Mesothelial cell of epicardium (in vitro differentiated cells): ENCODE measurements at places on chromosomes 3 and 15.

DNA sequence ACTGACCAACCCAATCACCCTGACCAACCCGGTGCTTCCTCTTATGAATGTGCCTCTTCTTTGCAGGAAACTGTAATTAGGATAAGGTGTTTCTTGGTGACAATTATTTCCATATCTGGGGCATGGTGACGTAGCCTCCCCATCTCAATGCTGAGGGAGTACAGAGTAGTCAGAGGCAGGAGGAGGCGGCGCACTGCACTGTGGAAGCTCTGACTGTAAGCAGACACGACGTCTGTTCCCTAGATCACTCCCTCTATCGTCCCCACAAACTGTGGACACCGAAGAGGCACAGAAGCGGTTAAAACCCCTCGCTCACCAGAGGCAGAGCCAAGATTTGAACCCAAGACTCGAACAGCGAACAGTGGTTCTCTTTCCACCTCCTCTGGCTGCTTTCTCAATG is 231.0 kb upstream of the IGF1R start:
- DNase-seq = no peak
- no peak overlapping the region for H3K27ac ChIP-seq
- H3K27me3 ChIP-seq = peaks cover 65% of the 10 kb centered on the region
- H3K36me3 ChIP-seq = no peaks in the 10 kb centered on the region
- H3K4me1 ChIP-seq = peaks cover 4% of the 10 kb centered on the region
- no peak overlapping the region for H3K4me3 ChIP-seq

DNA sequence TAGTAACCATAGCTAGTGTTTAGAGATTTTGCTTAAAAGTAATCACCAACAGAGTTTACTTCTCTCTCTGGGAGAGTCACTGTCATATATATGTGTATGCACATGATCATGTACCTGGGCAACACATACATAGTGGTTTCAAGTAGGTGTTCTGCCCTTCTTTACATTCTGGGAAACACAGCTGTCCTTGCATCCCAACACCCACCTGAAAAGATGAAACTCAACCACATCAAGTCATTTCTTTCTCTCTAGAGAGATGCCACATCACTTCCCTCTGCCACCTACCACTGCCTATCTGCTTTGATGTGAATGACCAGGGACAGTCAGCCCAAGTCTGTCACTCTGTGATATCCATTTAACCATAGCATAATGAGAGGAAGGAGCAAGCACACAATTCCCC is 155.8 kb upstream of the GADL1 start:
- H3K4me3 ChIP-seq = no peak overlapping the region
- no peak overlapping the region for H3K27ac ChIP-seq
- no peak for DNase-seq
- peaks cover 3% of the 10 kb centered on the region for H3K4me1 ChIP-seq

DNA sequence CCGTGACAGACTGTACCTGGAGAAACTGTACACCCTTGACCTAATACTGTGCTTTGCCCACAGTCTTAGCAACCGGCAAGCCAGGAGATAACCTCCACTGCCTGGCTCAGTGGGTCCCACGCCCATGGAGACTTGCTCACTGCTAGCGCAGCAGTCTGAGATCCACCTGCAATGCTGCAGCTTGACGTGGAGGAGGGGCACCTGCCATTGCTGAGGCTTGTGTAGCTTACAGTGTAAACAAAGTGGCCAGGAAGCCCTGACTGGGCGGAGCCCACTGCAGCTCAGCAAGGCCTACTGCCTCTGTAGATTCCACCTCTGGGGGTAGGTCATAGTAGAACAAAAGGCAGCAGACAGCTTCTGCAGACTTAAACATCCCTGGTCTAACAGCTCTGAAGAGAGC is 189.3 kb downstream of the EDEM1 start:
- no peak overlapping the region for H3K4me3 ChIP-seq
- H3K27ac ChIP-seq = no peak overlapping the region
- peaks cover 3% of the 10 kb centered on the region for H3K36me3 ChIP-seq
- H3K4me1 ChIP-seq = no peaks in the 10 kb centered on the region
- DNase-seq = no peak

DNA sequence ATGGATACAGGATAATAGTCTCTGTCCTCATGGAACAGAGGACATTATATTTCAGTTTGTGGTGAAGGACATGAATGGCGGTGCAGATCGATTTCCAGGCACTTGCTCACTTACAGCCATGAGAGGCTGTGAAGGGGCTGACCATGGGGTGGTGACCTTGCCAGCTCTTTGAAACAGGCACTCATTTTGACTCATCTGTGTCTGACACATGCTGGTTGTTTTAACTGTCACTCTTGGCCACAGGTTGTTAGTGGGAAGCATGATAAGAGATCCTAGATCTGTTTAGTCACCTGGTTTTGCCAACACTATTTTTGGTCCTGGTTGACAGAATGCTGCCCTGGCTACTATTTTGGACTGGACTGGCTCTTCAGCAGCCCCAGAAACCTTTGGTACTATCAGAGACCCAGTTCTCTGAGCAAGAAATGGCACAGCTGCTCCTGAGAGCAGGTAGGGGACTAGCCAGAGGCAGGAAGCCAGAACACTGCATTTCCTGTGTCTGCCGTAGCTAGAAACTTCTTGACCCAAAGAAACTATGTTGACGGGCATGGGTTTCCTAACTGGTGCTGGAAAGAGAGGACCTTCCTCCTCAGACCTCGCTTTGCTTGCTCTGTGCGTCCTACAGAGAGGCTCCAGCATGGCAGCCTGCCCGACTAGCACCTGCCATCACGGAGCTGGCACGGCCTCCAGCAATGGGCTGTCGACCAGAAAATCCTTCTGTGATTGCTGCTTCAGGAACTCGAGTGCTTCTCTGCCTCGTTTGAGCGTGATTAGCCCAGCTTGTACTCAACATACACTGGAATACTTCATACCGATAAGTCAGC is 6.3 kb downstream of the PXYLP1 start:
- H3K4me1 ChIP-seq = peaks cover 26% of the 10 kb centered on the region
- H3K4me3 ChIP-seq = no peak overlapping the region
- no peak overlapping the region for H3K27ac ChIP-seq
- DNase-seq = no peak
- H3K27me3 ChIP-seq = no peaks in the 10 kb centered on the region

GRCh38 chr3:58009026-58009748 is 965 bp downstream of the FLNB start:
- peak overlapping the region; percentile 52 for H3K27ac ChIP-seq
- peak overlapping the region; percentile 92 for H3K4me3 ChIP-seq
- DNase-seq = no peak
- no peaks in the 10 kb centered on the region for H3K36me3 ChIP-seq
- H3K27me3 ChIP-seq = no peaks in the 10 kb centered on the region
- peaks cover 43% of the 10 kb centered on the region for H3K4me1 ChIP-seq

- H3K4me1 ChIP-seq = peaks cover 9% of the 10 kb centered on the region
- peak overlapping the region; percentile 46 for H3K4me3 ChIP-seq
- H3K36me3 ChIP-seq = peaks cover 14% of the 10 kb centered on the region
- H3K27ac ChIP-seq = peak overlapping the region; percentile 11
- no peak for DNase-seq
- H3K27me3 ChIP-seq = peaks cover 11% of the 10 kb centered on the region
Measured at GRCh38 chr3:128151758-128152274, 1.5 kb upstream of the EEFSEC start.

DNA sequence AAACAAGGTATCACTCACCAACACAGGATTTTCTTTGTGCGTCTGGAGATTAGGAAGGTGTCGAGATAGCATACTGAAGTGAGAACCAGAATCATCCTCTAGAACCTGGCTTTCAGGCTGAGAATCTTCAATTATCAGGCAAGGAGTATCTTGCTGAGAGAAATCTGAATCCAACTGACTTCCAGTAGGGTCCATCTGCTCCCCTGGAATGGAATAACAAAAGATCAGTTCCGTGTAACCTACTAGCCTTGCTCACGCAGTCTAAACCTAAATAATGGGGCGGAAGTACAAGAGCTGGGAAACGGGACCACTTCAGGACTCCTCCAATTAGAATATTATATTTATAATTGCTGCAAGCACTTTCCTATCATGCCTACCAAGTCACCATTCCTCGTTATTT is 690 bp downstream of the TP53BP1 start:
- H3K27me3 ChIP-seq = no peaks in the 10 kb centered on the region
- peak overlapping the region; percentile 99 for H3K4me3 ChIP-seq
- H3K27ac ChIP-seq = peak overlapping the region; percentile 99
- peaks cover 24% of the 10 kb centered on the region for H3K4me1 ChIP-seq

DNA sequence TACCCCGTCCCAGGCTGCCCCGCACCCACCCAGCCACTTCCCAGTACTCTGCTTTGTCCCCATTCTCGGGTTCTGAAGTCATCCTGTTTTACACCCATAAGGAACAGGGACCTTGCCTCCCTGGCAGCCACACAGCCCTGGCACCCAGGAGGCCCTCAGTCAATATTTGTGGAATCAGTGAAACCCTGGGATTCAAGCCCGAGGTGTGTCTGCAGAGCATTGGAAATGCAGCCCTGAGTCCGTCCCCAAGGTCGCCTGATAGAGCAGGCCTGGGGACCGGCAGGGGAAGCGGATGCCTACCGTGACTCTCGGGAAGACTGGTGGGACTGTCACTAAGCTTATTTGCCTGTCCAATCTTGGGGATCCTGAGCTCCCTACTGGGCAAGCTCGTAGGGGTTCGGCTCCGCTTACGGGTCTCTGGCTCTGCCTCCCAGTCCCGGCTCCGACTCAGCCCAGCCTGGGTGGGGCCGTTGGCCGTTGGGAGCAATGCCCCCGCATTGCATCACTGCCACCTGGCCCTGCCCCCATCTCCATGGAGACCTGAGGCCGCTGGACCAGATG is 64.4 kb upstream of the TAMM41 start:
- H3K4me3 ChIP-seq = no peak overlapping the region
- no peak overlapping the region for H3K27ac ChIP-seq
- DNase-seq = no peak
- H3K27me3 ChIP-seq = peaks cover 51% of the 10 kb centered on the region
- no peaks in the 10 kb centered on the region for H3K4me1 ChIP-seq
